ENCODE measurements at places on chromosomes 3 and 15.

GRCh38 chr15:52414936-52415335 is 113.7 kb downstream of the MYO5A start:
- DNase-seq: no peak

DNA sequence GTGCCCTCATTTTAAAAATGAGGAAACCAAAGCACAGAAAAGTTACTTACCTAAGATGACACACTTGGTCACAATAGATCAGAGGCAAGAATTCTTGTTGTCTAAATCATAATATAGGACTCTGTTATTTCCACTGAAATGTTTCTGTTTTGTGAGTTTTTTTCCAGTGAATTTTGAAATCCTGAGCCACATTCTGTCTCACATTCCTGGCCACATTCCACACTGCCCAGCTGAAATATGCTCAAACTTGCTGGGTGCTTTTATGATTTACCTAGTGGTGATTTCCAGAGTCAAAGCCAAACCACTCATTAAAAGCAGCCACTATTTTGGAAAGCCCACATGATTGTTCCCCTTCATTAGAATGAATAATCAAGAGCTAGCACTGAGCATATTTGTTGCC is 82.3 kb upstream of the NPHP3 start:
- DNase-seq: no peak

DNA sequence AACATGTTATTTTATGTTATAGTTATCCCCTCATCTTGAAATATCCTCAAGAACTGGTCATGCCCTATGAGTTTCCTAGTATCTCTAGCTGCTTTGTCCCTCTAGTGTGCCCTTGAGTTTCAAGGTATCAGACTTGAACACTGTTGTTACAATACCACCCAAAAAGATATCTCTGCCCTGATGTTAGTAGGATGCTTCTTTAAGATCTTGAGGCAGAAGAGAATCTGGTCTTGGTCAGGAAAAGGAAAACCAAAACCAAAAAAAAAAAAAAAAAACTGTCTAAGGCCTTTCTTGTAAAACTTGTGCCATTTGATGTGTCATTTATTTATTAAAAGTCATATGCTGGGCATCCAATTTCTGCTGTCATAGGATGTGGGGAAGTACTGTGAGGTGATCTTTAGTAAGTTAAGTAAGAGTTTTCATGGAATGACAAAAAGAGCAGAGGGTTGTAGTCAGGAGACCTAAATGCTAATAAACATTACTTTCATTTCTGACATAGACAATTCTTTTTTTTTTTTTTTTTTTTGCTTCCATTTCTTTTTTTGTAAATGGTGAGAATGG is 229.7 kb downstream of the NECTIN3 start:
- DNase-seq: no peak

DNA sequence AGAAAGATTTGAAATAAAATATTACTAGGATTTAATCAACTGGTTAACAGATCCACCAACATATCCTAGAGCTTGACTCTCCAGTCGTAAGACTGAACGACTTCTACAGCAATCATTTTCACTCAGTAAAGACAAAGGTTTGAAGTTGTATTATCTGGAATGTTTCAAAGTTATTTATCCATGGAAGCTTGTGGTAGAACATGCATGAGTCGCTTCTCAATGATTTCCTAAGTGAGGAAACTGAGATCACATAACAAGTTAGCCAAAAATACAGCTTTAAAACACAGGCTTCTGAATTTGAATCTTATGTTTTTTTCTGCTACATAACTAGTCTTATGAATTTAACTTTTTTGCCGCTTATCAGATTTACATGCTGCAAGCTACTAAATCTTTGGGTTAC is 241.8 kb downstream of the FOXP1 start:
- DNase-seq: no peak

GRCh38 chr15:95669146-95669922 is 661.2 kb upstream of the NR2F2 start:
- peak; percentile 45 for DNase-seq

DNA sequence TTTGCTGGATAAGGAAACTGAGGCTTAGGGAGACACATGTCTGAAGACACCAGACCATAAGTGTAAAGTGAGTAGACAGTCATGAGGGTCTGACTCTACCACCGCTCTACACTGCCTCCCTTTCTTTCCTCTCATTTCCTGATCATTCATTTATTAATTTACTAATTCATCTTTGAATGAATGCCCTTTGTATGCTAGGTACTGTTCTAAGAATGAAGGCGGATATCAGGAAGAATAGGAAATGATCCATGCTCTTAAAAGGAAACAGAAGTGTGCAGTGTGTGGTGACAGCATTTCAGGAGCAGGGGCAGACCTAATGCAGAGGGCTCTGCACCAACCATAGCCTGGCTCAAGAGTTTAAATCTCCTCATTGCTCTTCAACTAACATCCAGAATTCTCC is 31.8 kb upstream of the PSMD6 start:
- DNase-seq: no peak

DNA sequence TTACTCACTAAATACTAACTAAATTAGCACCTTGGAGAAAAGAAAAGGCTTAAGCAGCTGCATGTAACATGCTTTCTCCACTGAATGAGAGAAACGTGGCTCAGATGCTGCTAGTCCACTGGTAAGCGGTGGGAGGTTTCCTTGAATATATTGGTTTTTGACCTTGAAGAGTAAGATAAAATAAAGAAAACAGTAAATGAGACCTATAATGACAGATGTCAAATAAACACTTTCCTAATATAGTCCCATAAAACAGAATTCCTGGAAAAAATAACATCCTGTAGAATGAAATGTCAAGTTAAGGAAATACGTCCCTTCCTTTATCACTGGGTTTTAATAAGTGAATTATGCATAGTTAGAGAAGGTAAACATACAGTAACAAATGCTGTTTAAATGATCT is 215.0 kb downstream of the DPH6 start:
- no peak for DNase-seq

- DNase-seq: no peak
Measured at GRCh38 chr3:115469649-115470048, 153.7 kb upstream of the GAP43 start.
